Pons (tissue), 1 donor: ENCODE measurements at places on chromosomes 7 and 10.

DNA sequence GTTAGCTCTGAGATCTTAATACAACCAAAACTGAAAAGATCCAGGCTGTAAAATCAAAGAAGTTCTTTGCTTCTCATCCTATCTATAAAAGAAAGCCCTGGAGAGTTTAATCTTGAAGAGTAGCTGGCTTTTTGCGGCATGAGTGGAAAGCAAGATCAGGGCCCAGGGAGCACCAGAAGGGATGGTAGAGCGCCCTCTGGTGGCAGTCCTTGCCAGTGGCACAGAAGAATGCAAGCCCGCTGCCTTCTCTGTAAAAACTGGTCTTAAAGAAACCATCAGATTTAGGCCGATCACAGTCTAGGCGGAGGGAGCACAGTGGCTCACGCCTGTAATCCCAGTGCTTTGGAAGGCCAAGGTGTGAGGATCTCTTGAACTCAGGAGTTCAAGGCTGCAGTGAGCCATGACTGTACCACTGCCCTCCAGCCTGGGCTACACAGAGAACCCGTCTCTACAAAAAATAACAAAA lies 35.6 kb downstream of the CPN1 start:
- DNase-seq: peak; percentile 59

- peak; percentile 25 for DNase-seq
Observed at GRCh38 chr7:129443612-129444011, 9.4 kb downstream of the STRIP2 start.

DNA sequence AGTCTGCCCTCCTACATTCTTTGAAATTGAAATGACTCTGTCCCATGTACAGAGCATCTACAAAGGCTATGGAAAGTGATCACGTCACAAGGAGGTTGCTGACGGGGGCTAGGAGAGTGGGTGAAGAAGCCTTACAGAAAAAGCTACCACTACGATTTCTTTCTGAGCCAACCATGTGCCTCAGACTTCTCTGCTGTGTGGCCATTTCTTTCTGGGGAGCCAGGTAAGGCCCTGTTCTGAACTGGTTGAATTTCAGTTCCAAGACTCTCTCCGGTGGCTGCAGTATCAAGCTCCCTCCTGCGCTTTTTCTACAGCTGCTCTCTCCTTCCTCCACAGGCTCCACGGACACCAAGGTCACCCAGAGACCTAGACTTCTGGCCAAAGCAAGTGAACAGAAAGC lies 112.5 kb upstream of the PRSS1 start:
- no peak for DNase-seq

DNA sequence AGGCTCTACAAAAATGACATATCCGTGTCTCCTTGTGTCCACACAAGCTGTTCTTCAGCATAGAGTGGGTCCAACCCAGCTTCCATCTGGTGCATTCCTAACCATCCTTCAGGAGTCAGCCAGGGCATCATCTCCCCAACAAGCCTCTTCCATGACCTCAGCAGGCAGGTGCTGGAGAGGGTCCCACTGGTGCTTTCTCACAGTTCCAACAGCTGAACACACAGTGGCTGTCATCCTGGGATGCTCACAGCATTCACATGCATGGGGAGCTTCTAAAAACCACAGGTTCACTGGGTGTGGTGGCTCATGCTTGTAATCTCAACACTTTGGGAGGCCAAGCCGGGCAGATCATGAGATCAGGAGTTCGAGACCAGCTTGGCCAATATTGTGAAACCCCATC lies 6.4 kb upstream of the CYP3A4 start:
- DNase-seq: no peak

DNA sequence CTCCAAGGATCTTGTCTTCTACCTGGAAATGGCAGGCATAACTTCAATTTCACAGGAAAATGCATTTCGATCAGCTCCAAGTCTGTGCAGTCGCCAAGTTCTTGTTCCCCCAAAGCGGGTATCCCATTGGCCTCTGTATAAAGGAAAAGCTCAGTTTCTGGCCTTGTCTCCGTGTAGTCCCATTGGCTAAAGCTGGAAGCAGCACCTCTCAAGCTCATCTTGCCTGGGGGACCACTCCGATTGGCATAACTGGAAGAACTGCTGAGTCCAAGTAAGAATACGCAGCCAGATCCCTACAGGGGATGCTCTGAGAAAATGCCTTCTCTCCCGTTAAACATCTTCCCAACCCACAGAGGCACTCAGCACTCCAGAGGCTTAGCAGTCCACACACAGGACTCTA lies 205.2 kb downstream of the GFRA1 start:
- DNase-seq: no peak
